ENCODE measurements at places on chromosomes 2 and 18.

DNA sequence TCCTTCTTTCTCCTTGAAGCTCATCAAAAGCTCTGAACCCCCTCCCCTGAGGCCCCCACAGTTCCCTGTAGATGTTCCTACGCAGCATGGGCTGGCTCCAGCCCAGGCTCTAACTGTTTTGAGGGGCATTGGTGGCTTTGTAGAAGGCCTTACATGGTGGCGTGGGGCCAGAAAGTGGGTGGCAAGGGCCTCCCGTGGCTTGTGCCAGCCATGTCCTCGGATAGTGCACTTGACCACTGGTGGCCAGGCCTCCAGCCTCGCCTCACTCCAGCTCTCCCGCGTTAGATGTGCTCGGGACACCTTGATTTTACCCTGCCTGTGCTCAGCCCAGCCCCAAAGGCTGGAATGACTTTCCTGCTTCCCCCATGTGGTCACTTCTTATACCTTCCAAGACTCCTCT is 92.9 kb downstream of the TWIST2 start:
- no peak for DNase-seq

GRCh38 chr2:38835990-38836389 is 39.7 kb downstream of the DHX57 start:
- no peak for DNase-seq

DNA sequence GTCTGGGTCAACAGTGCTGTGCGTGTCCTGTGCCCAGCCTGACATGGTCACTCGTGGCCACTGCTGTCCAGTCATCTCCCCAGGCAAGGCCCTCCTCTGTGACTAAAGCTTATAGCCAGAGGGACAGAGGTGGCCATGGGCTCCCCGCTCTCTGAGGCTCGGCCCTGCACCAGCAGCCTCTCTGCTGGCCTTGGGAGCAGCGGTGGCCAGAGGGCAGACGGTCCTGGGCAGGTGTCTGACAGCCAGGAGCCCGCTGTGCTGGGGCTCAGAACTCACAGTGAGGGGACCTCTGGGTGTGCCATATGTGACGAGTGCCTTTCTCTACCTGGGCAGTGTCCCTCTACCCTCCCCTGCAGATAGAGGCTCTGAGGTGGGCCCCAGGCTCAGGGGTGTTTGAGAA is 98.7 kb downstream of the FAM210A start:
- DNase-seq, result no peak

- no peak for DNase-seq
Observed at GRCh38 chr2:71891155-71891554, 256.5 kb downstream of the CYP26B1 start.

GRCh38 chr2:209876211-209876610 is 104.6 kb downstream of the UNC80 start:
- DNase-seq, result no peak

GRCh38 chr18:61824733-61825363 is 68.0 kb downstream of the RNF152 start:
- no peak for DNase-seq

GRCh38 chr2:190649035-190649797 is at the start of gene NAB1:
TSS of gene NAB1 (plus strand) at chr2:190649083. CDS start at chr2:190659177, 10,094 bp downstream.
- DNase-seq, result peak; percentile 49

DNA sequence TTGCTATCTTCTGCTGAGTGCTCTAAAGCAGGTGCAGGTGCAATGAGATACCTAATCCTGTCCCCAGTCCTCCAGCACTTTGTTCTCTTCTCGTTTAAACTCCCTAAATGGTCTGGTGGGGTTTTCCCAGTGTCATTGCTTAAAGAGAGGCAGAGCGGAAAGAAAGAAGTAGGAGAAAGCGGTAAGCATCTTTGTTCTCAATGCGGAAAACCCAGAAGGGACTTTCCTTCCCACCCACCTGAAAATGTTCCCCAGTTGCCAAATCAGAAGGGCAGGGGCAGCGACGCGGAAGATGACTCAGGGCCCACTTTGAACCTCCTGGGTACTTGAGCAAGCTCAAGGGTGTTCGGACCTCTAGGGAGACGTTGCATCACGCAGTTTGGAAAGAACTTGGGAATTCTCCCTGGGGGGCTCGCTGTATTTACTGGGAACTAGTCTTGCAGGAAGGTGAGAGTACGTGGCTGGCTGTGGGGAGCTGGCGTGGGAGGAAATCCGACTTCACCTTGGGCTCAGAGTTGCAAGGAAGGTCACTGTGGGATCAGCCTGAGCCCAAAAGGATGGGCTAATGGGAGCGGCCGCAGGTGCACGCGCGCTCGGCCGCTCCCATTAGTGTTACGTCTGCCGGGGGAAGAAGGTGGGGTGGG is 589 bp upstream of the SGPP2 start:
- DNase-seq, result peak; percentile 28

DNA sequence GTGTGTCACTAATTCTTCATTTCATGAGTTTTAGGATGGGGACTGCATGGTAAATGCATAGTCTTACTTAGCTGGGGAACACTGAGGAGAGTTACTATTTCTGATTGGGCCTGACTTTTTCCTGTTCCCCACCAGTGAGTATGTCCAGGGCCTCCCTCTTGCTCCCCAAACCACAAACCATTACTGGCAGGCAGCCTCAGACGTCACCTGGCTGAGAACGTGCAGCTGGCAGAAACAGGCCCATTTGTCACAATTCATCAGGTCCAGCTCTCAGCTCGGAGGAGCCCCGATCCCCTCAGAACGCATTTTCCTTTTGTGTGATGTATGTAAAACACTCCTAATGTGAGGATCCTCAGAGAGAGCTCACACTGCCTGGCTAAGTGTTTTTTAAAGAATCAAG is 71.7 kb upstream of the SIX3 start:
- no peak for DNase-seq

DNA sequence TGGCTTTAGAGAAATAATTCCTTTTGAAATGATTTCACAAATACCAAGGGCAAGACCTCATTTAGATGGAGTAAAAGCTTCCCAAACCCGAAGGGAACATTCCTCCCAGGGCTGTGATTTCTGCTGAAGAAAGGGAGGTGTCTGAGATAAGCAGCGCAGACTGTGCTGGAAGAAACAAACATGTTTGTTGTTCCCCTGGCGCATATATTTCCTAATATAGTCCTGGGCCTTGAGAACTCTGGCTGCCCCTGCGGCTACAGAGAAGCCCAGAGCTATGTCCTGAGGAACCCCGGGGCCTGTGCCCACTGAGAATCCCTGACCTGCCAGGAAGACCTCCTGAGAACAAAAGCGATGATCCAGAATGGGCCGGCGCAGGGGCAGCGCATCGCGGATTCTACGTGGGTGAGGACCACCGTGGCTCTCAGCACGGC is 372.6 kb upstream of the NT5C1B start:
- no peak for DNase-seq
